ENCODE measurements at places on chromosomes 1 and 21. TPM values are rescaled to one million over a fixed set of nuclear protein-coding genes. Genes with fewer than 3 reads are reported as not detected.

CD1B gene
- polyA plus RNA-seq: not detected

OR14K1 gene
- polyA plus RNA-seq: not detected

CRYAA gene
- polyA plus RNA-seq: not detected

BCAS2 gene
- polyA plus RNA-seq: 67.1 TPM

OLFML2B gene
- polyA plus RNA-seq: 1.4 TPM

DPYD gene
- 38.4 TPM for polyA plus RNA-seq

ATXN7L2 gene
- polyA plus RNA-seq: 3.0 TPM

RGS4 gene
- 13.3 TPM for polyA plus RNA-seq

USH2A gene
- polyA plus RNA-seq: 0.01 TPM

SLAMF9 gene
- 0.48 TPM for polyA plus RNA-seq

ST6GALNAC5 gene
- polyA plus RNA-seq: 4.8 TPM

- no peak for DNase-seq
Measured at GRCh38 chr1:84350550-84350949, 47.7 kb upstream of the DNASE2B start.

DNA sequence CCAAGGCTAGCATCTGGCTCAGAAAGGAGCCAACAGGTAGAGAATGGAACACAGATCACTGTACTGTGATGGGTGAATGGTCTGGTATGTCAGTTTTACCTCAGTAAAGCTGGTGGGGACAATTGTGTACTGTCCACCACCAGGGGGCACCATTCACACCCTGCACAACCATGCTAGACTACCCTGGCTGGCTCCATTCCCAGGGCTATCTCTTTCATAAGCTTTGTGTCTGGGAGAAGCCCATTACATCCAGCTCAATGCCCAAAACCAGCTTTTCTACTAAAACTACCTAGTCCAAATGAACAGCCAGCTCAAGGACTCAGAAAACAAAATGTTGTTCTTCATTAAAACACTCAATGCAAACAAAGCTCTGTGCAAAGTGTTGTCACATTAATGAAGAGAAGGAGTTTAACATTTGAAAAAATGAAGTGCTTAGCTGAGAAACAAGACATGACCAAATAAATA is 62.0 kb upstream of the RASAL2 start:
- DNase-seq: peak; percentile 96

DNA sequence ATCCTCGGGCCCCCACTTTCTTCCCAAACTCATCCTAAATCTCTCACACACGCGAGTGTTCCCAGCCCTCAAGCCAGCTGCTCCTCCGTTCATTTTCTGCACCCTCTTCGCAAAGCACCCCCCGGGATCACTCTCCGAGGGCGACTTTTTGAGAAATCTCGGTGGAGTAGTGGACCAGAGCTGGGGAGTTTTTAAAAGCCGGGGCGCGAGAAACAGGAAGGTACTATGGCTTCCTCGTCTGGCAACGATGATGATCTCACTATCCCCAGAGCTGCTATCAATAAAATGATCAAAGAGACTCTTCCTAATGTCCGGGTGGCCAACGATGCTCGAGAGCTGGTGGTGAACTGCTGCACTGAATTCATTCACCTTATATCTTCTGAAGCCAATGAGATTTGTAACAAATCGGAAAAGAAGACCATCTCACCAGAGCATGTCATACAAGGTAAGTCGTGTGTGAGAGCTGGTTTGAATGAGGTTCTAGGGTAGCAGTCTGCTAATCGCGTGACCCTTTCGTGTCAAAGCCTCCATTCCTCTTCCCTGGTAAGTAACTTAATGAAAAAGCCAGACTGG is 800 bp downstream of the DR1 start:
- peak; percentile 68 for DNase-seq

DNA sequence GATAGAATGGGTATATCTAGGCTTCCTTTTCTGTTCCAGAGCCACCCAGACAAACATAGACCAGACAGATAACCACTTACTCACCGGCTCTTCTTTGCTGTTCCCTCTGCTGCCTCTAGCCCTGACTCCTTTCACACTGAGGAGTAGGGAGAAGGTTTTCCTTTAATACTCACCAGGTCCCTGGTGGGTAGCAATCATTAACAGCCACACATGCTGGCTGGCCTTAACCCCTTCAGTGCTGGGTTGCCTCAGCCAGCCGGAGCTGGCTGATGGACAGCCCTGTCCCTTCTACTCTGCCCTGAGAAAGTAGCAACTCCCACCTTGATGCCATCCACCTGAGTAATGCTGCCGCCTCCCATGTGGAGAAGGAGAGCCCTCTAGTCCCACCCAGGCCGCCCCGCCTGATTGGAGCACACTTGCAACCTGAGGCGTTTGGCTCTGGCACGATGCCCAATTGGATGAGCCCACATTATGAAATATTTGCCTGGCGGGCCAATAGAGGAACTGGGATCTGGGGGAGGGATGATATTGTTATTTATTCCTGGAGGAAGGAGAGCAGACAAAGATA is 71.6 kb downstream of the PLEKHA6 start:
- peak; percentile 73 for DNase-seq

DNA sequence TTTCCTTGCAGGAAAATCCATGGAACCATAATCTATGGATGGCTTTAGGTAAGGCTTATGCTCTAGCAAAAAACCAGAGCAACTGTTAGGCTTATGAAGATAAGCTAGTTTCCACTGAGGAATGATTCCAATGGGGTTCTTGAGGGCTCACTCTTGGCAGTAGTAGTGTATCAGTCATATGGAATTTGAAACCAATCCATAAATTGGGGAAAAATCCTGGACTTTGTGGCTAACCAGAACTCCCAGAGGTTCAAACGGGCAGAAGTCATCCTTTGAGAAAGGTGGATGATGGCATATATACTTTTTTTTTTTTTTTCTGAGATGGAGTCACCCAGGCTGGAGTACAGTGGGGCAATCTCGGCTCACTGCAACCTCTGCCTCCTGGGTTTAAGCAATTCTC is 54.2 kb upstream of the ATF3 start:
- DNase-seq: no peak

GRCh38 chr1:209008586-209008985 is 574.9 kb upstream of the CAMK1G start:
- DNase-seq: no peak

DNA sequence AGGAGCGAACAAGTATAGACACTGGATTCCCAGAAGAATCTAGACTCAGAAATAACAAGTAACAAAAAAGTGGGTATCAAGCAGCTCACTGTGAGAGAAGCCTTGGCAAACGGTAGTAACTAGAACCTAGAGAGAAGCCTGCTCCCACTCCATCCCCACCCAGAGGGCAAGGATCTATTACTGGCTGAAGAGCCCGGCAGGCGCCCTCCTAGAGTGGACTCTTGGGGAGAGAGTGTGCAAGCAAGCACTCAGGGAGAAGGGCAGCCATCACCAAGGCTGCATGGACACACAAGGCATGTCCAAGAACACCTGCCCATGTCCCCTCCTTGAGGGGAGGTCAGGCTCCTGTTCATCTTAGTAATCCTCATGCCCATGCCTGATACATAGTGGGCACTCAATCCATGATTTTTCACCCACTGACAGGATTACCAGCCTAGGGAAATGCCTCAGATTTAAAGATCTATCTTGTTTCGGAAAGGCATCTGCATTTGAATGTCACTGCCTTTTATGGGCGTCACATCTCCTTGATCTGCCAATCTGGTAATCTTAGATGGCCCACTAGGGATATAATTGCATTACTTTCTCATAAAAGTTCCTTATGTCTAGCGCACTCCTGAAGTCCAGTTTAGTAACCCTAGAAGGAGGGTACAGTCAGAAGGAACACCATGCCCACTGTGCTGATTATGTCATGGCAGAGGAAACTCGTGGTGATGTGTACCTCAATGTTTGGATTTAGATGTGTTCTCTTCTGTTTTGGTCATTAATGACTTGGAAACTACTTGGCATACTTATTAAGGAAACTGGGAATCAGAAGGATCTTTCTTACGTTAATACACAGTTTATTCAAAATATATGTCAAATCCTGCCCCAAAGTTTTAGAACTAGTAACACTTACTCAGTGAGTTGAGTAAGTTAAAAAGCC is 14.4 kb downstream of the CNN3 start:
- peak; percentile 28 for DNase-seq

DNA sequence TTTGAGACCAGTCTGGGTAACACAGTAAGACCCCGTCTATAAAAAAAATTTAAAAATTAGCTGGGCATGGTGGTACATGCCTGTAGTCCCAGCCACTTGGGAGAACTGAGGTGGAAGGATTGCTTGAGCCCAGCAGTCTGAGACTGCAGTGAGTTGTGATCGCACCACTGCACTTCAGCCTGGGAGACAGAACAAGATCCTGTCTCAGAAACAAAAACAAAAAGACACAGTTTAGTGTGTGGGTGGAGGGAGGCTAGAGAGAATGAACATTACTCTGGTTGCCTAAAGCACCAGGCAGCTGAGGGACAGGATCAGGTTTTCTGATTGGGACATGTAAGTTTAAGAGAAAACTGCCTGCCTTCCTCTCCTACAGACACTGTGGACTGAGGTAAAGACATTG is 42.3 kb downstream of the VAMP4 start:
- no peak for DNase-seq

DNA sequence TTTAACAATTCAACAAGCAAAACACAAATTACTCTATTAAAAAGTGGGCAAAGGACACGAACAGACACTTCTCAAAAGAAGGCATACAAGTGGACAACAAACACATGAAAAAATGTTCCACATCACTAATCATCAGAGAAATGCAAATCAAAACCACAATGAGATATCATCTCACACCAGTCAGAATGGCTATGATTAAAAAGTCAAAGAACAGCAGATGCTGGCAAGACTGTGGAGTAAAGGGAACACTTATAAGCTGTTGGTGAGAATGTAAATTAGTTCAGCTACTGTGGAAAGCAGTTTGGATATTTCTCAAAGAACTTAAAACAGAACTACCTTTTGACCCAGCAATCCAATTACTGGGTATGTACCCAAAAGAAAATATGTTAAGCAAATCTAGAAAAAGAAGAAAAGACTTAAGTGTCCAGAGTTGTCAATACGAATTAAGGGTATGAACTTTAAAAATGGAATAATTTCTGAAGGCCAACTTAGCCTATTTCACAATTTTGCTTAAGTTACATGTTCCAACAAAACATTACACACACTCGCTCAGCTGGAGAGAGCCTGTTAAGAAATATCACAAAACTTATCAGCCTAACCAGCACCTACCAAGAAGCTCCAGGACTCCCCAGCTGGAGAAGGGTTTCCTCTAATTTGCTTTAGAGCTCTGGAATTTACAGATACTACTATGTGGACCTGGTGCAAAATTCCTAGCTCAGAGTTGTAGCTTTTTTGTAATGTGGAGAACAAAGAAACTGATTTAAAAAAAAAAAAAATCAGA is 232.1 kb downstream of the DUSP10 start:
- DNase-seq: no peak

DNA sequence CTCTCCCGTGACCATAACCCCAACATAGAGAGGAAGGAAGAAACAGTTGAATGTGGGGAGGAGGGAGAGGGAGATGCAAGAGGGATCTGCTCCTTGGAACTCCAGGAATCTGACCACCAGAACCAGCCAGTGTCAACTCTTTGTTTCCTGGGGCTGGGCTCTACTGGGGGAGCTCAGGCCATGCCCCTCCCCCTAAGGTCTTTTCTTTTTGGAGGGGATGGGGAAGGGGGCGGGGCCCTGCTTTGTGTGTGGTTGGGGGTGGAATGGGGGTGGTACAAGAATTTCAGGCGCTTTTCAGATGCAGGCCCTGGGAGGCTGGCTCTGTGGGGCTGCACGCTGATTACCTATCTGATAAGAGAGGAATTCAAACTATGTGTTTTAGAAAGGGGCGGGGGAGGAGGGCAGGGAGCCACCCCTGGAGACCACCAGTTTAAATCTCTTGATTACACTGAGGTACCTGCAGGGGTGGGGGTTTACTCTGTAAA is 8.3 kb downstream of the LIN28A start:
- DNase-seq: no peak

DNA sequence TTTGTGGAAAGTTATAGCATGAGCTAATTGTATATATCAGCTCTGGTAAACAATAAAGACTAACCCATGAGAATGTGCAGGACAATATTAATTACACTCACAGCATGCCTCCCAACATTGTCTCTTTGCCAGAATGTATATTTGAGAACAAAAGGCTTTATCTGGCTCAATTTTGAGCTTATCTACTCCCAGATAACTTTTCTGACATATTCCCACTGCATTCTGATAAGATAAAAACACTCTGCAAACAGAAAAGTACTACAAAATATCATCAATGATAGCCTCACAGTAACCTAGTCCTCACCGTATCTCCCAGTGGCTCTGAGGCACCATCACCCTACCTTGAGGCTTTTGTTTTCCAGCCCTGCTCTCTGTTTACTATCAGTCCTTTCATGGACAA is 188.6 kb downstream of the SLC35F3 start:
- DNase-seq: no peak

- DNase-seq: peak; percentile 17
Measured at GRCh38 chr1:245577191-245578157, 422.7 kb downstream of the KIF26B start.

- DNase-seq: peak; percentile 79
Measured at GRCh38 chr21:43345746-43346409, 81.1 kb downstream of the SIK1 start.

DNA sequence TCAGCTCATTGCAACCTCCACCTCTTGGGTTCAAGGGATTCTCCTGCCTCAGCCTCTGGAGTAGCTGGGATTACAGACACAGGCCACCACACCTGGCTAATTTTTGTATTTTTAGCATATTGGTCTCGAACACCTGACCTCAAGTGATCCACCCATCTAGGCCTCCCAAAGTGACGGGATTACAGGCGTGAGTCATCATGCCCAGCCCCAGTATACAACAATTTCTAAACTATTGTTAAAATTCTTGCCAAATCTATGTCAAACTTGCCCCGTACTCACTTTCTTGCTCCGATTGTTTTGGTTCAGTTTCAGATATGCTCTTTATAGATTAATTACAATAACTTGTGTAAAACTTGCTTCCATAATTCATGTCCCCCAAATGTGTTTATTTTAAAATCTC is 4.1 kb downstream of the RGS18 start:
- DNase-seq: no peak

DNA sequence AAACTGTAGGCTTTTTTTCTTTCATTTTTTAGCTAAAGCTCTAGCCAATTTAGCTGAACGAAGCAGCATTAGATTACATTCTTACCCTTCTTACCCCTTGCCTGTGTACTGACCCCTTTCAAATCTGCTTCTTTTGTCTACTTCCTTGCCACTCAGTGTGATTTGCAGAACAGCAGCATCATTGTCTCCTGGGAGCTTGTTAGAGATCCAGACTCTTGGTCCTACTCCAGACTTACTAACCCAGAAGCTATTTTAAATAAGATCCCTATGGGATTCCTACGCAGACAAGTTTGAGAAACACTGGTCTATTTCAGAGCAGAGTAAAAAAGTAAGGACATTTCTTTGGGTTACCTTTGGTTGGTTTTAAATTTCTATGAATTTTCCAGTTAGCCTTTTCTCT is 13.8 kb downstream of the LRRC39 start:
- peak; percentile 93 for DNase-seq

DNA sequence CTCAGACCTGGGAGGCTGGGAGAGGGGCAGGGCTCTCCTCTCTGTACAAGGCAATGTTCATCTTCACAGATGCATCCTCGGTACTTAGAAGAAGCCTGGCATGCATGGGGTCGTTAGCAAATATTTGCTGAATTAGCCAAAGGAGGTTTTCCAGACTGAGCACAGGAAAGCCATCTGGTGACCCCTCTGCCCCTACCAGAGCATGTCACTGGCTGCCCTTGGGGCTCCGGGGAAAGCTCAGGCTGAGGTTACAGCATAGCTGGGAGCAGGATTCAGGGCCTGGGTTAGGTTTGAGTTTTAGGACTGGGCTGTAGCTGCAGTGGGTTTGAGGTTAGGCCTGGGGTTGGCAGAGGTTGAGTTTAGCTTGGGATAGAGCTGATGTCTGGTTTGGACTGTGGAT is 43.4 kb upstream of the ZBTB40 start:
- DNase-seq: no peak

Measured in GM23248 (cell line).